ENCODE measurements at places on chromosomes 7 and 10. TPM values are rescaled to one million over a fixed set of nuclear protein-coding genes. Genes with fewer than 3 reads are reported as not detected.

- no peak for DNase-seq
Observed at GRCh38 chr10:21212348-21212747, 313.1 kb downstream of the SKIDA1 start.

GRCh38 chr7:139914306-139915267 is 85.5 kb downstream of the TBXAS1 start:
- peak; percentile 96 for DNase-seq

- DNase-seq: no peak
Observed at GRCh38 chr7:101712652-101713051, 83.6 kb upstream of the MYL10 start.

DNA sequence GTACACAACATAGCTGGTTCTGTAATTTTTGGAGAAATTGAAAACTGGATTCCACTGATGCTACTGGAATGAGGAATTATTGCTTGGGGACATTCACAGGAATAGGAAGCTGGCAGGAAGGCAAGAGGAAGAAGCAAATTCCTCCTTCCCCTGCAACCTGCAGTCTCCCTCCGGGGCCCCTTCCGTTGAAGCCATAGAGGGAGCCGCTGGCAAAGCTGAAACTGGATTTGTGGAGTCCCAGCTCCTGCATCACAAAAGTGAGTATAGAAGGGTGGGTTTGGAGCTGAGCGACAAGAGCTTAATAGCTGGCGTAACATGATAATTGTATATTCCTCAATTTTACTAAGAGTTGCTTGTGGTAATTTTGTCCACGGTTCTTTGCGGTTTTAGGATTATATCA is 190.8 kb downstream of the ADRA2A start:
- DNase-seq: no peak

DNA sequence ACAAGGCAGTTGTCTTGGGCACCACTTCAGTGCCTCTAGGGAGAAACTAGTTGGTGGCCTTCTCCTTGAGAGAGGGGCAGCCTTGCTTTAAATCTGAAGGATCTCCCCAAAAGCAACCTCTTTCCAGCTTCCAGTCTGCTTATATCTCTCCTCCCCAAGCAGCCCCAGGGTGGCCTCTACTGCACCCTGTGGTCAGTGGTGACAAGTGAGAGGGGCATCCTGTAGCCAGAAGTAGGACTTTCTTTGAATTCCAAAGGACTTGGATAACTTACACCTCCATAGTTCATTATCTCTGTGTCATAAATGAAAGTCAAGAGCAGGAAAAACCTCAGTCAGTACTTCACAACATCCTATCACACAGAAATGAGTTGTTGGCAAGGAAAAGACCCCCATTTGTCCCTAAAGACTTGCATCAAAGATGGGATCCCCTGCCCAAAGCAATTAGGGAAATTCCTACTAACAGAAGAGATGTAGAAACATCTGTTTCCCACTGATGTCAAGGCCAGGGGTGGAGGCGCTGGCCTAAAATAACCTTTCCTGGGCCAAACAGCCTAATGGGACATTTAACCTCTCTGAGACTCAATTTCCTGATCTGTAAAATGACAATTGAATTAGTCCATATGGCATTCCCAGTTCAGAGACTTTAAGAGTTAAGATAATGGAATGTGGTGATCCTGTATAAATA is 44.0 kb upstream of the ANKRD1 start:
- no peak for DNase-seq

GRCh38 chr10:13347043-13347499 is 1.0 kb downstream of the SEPHS1 start:
- peak; percentile 17 for DNase-seq

GRCh38 chr10:30786131-30786530 is 156.6 kb upstream of the LYZL2 start:
- DNase-seq: no peak

- DNase-seq: no peak
Observed at GRCh38 chr10:131849591-131850382, 51.0 kb upstream of the PPP2R2D start.

Gene JAKMIP3
- total RNA-seq: under 0.01 TPM
